ENCODE measurements at places on chromosomes 12 and 14.

- DNase-seq = no peak
These were observed 85.0 kb upstream of the GTF2A1 start for GRCh38 chr14:81305743-81306142.

DNA sequence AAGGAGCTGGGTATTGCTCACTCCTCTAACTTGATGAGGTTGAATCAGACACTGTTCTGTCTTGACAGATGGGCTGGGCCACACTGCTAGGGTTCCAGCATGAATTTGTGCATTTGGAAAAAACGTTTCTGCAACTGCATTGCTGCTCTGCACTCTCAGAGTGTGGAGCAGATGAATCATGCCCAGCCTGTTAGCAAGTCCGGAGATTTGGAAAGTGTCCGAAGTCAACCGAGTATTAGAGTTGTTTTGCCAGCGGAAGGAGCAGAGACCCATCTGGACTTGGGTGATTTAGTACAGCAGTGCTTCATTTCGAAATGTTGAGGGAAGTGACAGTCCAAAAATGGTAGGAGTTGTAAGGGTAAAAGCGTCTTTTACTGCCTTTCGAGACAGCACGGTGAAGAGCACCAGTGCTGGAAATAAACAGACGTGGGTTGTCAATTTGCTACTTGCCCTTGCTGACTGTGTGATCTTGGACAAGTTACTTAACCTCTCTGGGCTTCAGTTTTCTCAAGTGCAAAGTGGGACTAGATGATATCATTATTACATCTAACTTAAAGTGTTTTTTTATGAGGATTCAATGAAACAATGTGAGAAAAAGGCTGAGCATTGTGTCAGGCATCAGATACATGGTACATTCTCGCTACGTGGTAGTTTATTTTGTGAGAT is 139.5 kb downstream of the CHST11 start:
- no peak for DNase-seq

DNA sequence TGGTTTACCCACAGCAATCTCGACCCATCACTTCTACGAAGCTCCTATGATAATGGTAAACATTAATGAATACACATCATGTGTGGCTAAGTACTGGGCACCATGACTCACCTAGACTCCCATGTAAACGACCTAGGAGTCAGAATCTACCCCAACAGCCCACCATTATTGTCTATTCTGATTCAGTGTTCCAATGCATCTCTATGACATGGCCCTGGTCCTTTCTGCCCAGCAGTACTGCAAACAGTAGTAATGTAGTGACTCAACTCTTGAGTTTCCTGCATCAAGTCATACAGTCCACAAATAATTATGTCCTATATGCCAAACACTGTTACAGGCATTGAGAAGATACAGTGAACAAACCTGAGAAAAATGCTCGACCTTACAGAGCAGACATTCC is 14.6 kb downstream of the GTF2A1 start:
- no peak for DNase-seq

DNA sequence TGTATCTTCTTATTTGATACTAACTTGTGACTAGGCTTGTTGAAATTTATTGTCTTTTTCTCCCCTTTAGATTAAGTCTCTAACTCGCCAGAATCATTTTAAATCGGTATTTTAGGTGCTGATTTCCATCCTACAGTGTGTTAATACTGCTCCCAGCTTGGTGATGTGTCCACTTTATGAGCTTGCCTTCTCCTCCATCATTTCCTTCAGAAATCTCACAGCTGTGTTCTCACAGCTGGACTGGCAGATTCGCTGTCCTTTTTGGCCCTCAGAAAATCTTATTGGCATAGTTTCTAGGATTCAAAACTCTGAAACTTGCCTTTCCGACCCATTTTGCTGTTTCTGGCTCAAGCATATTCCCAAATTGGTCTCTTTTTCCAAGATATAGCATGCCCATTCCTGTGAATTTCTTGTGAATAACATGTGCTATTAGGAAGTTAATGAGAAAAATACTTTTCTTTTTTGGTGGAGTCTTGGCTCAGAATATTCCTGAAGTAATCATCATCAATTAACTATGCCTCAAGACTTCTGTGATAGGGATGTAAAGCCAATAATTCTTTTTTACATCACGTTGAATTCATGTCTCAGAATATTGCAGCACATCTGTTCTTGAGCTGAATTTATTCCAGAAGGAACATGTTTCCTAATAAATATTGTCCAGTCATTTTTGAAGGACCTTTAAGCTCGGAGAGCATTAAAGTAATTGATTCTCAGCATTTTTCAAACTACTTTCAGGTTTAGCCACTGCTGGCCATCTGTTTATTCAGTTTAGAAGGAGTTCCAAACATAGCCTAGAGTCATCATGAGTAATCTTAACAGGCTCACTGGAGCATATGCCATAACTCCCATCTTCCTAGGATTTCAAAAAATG is 50.0 kb upstream of the USP44 start:
- no peak for DNase-seq

- DNase-seq = no peak
These were observed 283.2 kb downstream of the RPAP3 start for GRCh38 chr12:47422611-47423010.

- DNase-seq = no peak
These were observed 59.8 kb downstream of the DIO3 start for GRCh38 chr14:101620821-101621785.

DNA sequence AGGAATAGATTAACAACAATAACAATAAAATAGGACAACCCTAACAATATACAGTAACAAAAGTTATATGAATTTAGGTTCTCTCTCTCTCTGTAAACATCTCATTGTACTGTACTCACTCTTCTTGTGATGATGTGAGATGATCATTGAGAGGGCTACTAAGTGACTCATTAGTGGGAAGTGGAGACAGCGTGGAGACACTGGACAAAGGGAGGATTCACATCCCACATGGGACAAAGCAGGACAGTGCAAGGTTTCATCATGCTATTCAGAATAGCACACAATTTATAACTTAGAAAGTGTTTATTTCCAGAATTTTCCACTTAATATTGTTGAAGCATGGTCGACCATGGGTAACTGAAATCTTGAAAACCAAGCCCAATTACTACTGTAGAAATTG is 26.0 kb upstream of the SPATA7 start:
- DNase-seq = no peak

DNA sequence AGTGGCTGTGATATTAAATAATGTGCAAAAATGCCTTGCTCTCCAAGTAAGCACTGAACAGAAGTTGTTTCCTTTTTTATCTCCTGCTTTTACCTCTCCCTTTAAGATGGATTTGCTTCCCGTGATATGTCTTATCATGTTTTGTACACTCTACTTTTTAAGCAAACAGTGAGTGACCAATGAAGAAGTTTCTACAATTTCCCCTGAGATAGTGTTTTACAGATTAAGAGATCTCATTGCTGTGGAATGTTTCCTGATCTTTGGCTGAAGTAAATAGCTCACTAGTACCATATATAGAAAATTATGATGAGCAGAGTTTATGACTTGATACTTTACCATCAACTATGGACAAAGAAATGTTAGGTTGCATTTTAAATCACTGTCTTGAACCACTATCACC is 184.8 kb upstream of the PDE3A start:
- no peak for DNase-seq
